ENCODE measurements at places on chromosomes 12 and 14.
A peak's percentile ranks its signal among the peaks of the same experiment; 100 is the strongest.

- DNase-seq, result no peak
These were observed 10.7 kb upstream of the BHLHE41 start for GRCh38 chr12:26135571-26135970.

DNA sequence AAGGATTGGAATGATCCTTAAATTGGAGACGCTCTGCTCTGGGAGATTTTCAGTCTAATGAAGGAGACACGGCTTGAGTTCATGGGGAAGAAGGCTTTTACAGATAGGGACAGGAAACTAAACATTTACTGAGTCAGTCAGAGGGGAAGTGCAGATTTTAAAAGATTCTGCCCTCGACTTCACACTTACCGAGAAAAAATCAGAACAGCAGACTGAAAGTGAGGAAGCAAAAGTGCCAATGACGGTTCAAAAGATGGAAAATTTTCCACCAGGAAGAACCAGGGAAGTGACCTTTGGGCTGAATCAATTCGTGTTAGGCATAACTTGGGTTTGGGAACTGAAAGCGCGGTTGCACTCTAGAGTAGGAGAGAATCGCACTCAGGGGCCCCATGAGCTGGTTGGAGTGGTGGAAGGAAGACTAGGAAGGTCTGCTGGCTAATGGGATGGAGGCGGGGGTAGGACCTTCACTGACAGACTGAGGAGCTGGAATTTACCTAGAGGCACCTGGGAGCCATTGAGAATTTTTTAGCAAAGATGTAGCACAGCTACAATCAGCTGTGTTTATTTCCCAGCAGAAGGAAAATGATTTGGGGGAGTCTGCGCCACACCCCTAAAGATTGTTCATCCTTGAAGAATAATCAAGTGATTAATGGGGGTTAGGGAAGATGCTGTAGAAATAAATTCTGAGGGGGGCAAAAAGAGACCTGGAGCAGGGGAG is 1.2 kb downstream of the KCNK13 start:
- peak; percentile 21 for DNase-seq

- no peak for DNase-seq
These were observed 51.6 kb downstream of the EIF2S3B start for GRCh38 chr12:10557329-10557728.

GRCh38 chr12:90254796-90255195 is 546.2 kb upstream of the ATP2B1 start:
- no peak for DNase-seq

GRCh38 chr14:77804592-77804991 is 4.7 kb downstream of the ADCK1 start:
- DNase-seq, result peak; percentile 84

DNA sequence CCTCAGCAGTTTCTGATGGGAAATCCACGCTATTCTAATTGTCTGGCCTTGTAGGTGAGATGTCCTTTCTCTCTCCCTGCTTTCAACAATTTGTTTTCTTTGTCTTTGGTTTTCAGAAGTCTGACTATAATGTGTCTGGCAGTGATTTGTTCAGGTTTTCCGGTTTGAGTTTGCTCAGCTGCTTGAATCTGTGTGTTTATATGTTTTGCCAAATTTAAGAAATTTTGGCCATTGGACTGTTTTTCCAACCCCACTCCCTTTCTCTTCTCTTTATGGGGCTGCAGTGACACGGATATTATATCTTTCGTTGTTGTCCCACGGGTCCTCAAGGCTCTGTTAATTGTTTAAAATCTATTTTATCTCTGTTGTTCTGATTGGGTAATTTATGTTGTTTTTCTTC is 105.0 kb downstream of the ADGRD1 start:
- DNase-seq, result no peak

- peak; percentile 93 for DNase-seq
These were observed 267.3 kb upstream of the SRRM4 start for GRCh38 chr12:118714051-118714460.

GRCh38 chr12:19751078-19751477 is 311.8 kb downstream of the AEBP2 start:
- DNase-seq, result no peak

GRCh38 chr14:70716958-70717357 is 75.2 kb downstream of the TTC9 start:
- no peak for DNase-seq

DNA sequence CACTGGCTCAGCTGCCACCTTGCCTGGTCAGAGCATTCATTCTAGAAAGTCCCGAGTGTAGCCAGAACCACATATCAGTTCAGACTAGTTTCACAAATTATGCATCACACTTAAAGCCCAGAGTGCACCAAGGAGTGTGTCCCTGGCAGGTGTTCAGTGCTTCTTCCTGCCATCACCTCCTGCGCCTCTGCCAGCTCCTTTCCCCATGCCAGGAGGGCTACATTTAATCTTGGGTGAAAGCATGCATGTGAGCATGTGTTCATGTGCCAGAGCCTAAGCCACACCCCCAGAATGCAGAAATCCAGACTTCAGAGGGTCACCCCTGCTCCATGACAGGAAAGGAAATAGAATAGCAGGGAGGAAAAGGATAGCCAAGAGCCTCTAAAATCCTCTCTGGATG is 381.6 kb downstream of the DPF3 start:
- DNase-seq, result no peak

GRCh38 chr12:85182699-85183098 is 97.3 kb upstream of the ALX1 start:
- DNase-seq, result peak; percentile 19

GRCh38 chr14:56197150-56197549 is 78.9 kb downstream of the PELI2 start:
- DNase-seq, result no peak

- peak; percentile 24 for DNase-seq
These were observed 164.1 kb downstream of the ATP23 start for GRCh38 chr12:58105225-58106119.

GRCh38 chr14:91041450-91041849 is 19.0 kb downstream of the RPS6KA5 start:
- no peak for DNase-seq

- DNase-seq, result no peak
These were observed 61.6 kb upstream of the ZFP36L1 start for GRCh38 chr14:68854421-68854820.

GRCh38 chr14:37585101-37585511 is 9.9 kb downstream of the FOXA1 start:
- peak; percentile 51 for DNase-seq

GRCh38 chr14:91154851-91155625 is 41.2 kb downstream of the DGLUCY start:
- no peak for DNase-seq

- no peak for DNase-seq
These were observed 8.2 kb upstream of the DICER1 start for GRCh38 chr14:95165517-95165916.

DNA sequence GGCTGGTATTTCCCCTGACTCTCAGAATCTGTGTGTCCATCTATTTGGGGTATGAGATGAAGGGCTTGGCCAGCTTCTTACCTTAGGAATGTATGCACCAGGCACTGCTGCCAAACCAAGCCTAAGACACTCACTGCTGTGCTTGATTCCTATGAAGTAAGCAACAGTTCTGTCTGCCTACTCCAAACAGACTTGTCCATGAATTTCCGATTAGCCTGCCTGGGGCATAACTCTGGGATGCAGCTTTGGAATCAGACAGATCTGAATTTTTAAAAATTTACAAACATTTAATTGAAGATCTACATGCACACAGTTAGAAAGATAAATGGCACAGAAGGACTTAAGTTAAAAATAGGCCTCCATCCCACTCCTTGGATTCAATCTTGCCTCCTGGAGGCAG is 59.5 kb upstream of the JDP2 start:
- DNase-seq, result no peak

GRCh38 chr12:25293653-25294052 is 42.9 kb upstream of the KRAS start:
- no peak for DNase-seq

GRCh38 chr14:37594238-37594970 is 645 bp downstream of the FOXA1 start:
- peak; percentile 89 for DNase-seq

DNA sequence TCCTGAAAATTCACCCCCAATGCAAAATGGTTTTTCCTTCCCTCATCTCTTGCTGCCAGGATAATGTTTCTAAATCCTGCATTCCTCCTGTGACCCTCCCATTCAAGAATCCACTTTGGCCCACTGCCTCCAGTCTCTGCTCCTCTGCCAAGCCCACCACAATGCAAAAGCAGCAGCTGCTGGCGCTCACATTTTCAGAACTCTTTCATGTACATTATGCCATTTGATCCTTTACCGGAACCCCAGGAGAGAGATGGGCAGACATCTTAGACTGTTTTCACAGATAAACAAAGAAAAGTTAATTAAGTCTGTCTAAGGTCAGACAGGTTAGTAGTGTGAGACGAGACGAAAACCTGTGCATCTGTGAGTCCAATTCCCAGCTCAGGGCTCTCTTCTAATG is 12.9 kb downstream of the LRIG3 start:
- DNase-seq, result no peak

DNA sequence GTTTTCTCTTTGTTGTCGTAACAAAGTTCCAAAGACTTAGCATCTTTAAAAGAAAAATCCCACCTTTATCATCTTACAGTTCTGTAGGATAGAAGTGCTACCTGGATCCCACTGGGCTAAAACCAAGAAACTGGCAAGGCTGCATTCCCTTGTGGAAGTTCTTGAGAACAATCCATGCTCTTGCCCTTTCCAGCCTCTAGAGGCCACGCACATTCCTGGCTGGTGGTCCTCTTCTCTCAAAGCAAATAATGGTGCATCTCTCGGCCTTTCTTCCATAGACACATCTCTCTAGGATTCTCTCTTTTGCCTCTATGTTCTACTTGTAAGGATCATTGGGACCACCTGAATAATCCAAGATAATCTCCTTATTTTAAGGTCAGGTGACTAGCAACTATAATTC is 8.2 kb upstream of the PAWR start:
- no peak for DNase-seq

DNA sequence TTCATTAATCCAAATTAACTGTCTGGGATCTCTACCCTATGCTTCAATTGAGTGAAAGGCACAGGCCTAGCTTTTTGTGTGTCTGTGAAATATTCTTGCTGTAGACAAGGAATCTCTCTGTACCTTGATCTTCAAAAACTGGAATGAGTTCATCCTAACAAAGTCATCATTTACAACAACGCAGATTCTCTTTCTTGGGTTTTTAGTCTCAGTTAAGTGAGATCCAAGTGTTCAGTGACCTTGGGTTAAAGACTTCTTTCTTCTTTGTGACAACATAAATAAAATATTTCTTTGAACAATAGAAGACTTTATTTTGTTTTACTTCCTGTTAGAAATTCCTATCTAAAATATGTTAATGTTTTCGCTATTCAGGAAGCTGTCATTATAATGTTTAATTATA is 192.2 kb upstream of the LMNTD1 start:
- no peak for DNase-seq

DNA sequence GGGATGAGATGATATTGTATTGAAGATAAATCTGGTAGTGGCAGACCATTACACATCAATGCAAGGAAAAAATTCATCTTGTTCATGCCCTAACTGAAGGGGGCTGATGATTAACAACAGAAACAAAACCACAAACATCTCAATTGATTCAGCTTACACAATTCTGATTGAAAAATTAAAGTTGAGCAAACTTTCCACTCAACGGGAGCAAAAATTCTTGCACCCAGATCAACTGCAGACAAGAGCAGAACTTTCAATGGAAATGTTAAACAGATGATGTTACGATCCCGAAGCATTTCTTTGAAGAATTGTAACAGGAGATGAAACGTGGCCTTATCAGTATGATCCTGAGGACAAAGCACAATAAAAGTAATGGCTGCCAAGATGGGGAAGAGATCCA is 172.4 kb upstream of the SOX5 start:
- no peak for DNase-seq

DNA sequence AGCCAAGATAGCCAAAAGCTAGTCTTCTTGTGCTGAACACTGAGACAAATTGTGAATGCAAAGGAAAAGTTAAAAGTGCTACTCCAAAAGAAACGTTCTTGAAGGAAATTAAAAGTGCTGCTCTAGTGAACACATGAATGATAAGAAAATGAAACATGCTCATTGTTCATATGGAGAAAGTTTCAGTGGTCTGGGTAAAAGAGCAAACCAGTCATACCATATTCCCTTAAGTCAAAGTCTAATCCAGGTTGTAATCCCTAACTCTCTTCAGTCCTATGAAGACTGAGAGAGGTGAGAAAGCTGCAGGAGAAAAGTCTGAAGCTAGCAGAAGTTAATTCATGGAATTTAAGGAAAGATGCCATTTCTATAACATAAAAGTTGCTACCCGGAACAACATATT is 121.5 kb downstream of the MNAT1 start:
- no peak for DNase-seq

DNA sequence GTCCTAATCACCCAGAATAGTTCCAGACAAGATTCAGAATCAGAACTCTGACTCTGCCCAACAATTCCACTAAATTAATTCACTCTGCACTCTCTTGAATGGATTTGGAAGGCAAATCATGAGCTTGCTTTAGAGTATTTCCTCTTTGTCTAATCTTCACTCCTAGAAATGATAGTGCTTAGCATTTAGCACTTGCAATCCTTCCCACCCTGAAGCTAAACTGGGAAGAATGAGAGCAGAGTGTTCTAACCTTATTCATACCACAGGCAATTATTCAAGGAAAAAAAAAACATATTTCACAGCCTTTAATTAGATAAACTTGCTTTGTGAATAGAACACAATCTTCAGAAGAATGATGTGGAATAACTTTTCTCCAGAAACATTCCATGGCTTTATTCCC is 264.6 kb downstream of the PAWR start:
- no peak for DNase-seq

DNA sequence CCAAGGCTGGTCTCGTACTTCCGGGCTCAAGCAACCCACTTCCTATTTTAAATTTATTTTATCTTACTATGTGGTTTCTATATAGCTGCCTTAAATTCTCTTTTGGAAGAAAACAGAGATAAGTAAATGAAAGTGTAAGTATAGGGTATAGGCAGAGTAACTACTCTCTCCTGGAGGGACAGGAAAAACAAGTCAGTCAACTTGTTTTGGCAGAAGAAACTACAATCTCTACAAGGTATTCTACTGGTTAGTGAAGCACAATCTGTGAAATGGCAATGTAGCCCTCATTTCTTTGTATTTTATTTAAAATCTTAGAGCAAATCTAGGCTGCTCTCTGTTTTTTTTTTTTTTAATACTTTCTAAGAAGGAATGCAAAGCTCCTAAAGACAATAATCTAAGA is 55.4 kb downstream of the UBR7 start:
- no peak for DNase-seq

GRCh38 chr12:6074427-6074826 is 50.0 kb downstream of the VWF start:
- DNase-seq, result no peak

GRCh38 chr12:101566318-101566717 is 28.5 kb upstream of the MYBPC1 start:
- peak; percentile 80 for DNase-seq

DNA sequence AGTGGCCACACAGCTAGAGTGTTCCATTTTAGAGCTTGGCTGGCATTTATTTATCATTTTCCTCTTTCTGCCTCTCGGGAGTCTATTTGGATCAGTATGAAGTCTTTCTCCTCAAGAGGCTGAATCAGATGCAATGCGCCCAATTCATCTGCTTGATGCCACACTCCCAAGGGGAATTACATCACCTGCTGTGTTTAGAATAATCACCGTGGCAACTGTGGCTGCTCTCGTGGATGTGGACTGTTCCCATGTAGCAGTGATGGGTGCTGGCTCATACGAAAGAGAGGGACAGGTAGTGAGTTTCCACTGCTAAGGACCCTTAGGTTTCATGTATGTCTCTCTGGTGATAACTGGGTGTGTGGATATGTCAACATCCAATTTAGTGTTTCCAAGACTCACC is 70.7 kb downstream of the SRRM4 start:
- DNase-seq, result no peak

GRCh38 chr14:43031598-43031997 is 1424.9 kb downstream of the LRFN5 start:
- no peak for DNase-seq
